Activated naive CD4-positive, alpha-beta T cell treated with anti-CD3 and anti-CD28 coated beads, Interleukin-2, amount 50 U/mL, for 72 hours (primary cell): ENCODE measurements at places on chromosomes 11 and 22. TPM values are rescaled to one million over a fixed set of nuclear protein-coding genes. Genes with fewer than 3 reads are reported as not detected.

The ZNF214 gene
- not detected for total RNA-seq

The PRR33 gene
- 0.20 TPM for total RNA-seq

The PANX3 gene
- not detected for total RNA-seq

The HEPHL1 gene
- total RNA-seq, result not detected

The APOA5 gene
- total RNA-seq, result not detected

The ASCL2 gene
- total RNA-seq, result not detected

The E2F8 gene
- total RNA-seq, result 24.8 TPM
